ENCODE measurements at places on chromosomes 3 and 15. TPM values are rescaled to one million over a fixed set of nuclear protein-coding genes. Genes with fewer than 3 reads are reported as not detected.

DNA sequence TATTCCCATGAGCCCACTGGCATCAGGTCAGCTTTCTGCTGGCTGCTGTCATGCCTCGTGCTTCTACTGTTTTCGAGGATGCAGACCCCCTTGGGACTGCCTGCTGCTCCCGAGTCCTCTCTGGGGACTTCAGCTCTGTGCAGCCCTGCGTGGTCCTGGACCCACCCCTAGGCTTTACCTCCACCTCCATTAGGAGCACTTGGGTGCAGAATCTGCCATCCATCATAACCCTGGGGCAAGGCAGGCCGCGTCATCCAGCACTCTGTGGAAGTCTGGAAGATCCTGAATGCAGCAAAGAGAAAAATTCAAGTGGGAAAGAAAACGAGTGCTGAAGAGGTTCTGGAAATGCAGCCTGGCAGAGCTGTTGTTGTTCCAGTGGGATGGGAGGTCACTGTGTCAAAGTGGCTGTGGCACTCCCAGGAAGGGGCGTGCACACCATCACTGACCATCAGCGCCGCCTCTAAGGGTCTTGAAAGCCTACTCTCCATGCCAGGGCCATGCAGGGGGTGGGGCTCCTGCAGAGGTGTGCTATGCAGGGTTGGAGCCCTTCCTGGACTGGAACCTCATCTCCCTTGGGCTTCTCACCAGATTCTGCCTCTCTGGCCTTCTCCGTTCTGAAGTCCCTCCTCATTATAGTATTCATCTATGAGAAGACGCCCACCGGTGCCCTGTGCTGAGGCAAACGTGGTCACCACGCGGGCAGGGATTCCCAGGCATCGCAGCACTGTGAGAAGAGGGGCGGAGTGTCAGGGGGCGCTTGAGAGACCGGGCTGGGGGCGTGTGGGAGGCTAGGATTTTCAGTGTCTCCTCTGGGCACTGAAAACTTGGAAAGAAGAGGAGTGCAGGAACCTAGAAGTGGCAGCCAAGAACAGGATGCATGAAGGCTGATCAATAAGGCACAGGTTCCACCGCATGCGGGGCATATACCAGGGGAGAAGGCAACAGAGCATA is 12.5 kb downstream of the EPB42 start:
- peak; percentile 72 for DNase-seq

DNA sequence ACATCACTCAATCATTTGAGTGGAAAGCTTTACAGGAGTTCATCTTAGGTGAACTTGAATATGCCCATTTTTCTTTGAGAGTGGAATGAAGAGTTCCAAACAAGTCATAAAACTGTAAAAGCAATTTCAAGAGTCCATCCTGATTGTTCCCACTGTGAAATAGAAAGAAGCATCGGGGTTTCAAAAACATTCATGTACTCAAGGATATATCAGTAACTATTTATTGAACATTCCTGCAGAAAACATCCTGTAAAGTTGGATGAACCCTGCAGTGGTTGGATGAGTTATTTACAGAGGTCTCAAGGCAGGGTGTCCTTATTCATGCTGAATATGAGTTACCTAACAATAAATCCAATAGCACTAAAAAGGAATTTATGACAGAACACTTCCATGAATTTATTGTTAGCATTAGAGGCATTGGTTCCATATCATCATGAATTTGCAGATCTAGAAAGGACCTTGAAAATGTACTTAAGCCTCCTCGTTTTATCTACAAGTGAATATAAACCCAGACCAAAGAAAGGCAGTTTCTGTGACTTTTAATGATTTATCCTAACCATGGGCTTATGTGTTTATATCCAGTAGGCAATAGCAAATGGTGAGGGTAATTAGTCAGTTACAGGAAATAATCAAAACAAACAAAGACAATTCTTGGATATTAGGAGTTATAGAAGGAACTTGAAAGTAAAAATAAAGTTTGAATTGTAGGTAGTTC is 361.9 kb upstream of the KCNMB2 start:
- no peak for DNase-seq

DNA sequence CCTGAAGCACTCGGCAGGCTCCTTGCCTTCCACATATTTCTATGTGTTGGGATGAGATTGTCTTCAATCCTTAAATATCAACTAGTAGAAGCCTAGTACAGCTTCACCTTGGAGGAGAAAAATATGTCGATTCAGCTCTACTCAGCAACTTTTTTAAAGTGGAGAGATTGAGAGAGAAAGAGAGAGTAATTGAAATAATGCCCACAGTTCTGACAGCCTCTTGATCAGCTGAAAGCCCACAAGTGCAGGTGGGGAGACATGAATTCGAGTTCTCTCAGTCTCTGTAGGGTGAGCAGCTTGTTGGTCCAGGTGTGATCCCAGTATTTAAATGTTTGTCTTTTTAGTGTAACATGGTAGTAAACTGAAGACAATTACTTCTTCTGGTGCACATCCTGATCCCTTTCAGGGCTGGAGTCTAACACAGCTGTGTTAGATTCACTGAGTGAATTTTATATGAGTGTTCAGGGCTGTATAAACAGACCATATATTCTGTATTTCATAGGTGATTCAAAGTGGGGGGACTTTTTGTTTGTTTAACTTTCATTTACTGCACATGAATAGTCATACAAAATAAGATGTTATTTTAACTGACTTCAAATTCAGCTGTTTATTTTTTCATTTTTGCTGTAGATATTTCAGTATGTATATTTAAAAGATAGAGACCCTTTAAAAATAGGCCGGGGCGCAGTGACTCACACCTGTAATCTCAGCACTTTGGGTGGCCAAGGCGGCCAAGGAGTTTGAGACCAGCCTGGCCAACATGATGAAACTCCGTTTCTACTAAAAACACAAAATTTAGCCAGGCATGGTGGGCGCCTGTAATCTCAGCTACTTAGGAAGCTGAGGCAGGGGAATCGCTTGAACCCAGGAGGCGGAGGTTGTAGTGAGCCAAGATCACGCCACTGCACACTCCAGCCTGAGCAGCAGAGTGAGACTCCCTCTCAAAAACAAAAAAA is 64.0 kb downstream of the ST6GAL1 start:
- DNase-seq, result peak; percentile 42

- DNase-seq, result no peak
These were observed 63.0 kb upstream of the NR2F2 start for GRCh38 chr15:96267463-96267862.

GRCh38 chr15:77376770-77377169 is 43.1 kb downstream of the PEAK1 start:
- DNase-seq, result no peak

Gene CYP8B1
- not detected for total RNA-seq

Gene DENND4A
- 7.4 TPM for total RNA-seq

Gene CLSTN2
- 3.1 TPM for total RNA-seq
